Breast epithelium (tissue), 4 donors: ENCODE measurements at places on chromosomes 5 and 9. TPM values are rescaled to one million over a fixed set of nuclear protein-coding genes. Genes with fewer than 3 reads are reported as not detected.

The SKP2 gene
- total RNA-seq = 11.1 TPM

The ADGRV1 gene
- 0.32 TPM for total RNA-seq

The ADRB2 gene
- total RNA-seq = 41.3 TPM

The DNAH5 gene
- 0.48 TPM for total RNA-seq

The RECK gene
- 17.7 TPM for total RNA-seq

DNA sequence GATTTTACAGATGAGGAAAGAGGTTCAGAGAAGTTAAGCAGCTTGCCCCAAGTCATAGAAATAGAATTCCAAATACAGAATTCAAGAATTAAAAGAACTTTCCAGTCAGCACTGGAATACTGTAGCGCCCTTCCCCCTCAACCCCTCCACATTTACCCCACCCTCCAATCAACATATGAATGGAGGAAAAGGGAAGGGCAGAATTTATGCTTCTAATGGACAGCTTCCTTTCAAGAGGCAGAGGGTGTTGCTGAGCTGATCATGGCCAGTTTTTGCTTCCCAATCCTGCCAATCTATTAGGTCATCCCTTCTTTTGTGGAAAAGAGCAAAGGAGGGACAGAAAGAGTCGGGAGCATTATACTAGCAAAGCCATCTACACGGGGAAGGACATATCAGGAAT is 39.1 kb upstream of the ANKRD31 start:
- H3K36me3 ChIP-seq = no peaks in the 10 kb centered on the region
- H3K4me1 ChIP-seq = no peaks in the 10 kb centered on the region
- H3K4me3 ChIP-seq = no peak overlapping the region
- no peak for DNase-seq
- no peak overlapping the region for H3K27ac ChIP-seq

DNA sequence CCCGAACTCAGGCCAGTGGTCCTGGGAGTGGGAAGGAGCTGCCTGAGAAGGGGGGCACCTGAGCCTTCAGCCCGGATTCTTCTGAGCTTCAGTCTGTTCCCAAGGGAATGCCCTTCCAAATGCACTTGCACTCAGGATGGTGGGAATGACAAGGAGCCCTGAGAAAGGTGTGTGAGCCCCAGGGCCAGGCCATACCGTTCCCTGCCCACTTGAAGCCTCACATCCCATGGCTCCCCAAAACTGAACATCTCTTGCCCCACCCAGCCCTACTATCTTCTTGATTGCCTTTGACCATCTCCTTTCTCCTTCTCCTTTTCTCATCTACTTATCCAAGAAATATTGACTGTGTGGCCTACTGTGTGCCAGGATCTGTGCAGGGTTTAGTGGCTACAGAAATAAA is 84.4 kb upstream of the HSPA9 start:
- H3K27ac ChIP-seq = no peak overlapping the region
- H3K4me1 ChIP-seq = peaks cover 8% of the 10 kb centered on the region
- H3K27me3 ChIP-seq = no peaks in the 10 kb centered on the region
- H3K4me3 ChIP-seq = no peak overlapping the region
- DNase-seq = no peak
- H3K36me3 ChIP-seq = no peaks in the 10 kb centered on the region

DNA sequence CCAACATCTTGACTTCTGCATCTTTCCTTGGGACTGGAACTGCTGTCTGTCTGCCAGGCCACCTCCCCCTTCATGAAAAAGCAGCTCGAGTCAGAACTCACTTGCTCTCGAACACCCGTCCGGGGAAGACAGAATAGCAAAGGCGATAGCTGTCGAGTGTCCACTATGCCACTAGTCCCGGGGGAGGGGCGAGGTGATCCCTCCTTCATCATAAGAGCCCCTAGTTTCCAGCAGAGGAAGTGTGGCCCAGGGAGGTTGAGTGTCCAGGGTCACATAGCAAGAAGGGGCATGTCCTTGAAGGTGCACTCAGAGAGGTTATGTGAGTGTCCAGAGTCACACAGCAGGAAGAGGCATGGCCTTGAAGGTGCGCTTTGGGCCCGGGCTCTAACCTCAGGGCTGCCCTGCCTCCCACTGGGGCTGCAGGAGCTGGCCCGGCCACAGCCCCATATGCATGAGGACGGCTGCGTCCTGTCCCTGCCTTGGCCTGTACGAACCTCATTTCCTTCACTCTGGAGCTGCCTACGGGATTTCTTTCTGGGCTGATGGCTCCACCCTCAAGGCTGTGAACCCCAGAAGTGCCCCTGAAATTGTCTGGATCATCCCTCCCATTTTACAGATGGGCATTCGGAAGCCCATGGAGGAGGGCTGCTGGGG is 6.7 kb downstream of the DBH start:
- no peak overlapping the region for H3K4me3 ChIP-seq
- DNase-seq = no peak
- H3K4me1 ChIP-seq = no peaks in the 10 kb centered on the region
- no peaks in the 10 kb centered on the region for H3K36me3 ChIP-seq
- peaks cover 19% of the 10 kb centered on the region for H3K27me3 ChIP-seq
- no peak overlapping the region for H3K27ac ChIP-seq

DNA sequence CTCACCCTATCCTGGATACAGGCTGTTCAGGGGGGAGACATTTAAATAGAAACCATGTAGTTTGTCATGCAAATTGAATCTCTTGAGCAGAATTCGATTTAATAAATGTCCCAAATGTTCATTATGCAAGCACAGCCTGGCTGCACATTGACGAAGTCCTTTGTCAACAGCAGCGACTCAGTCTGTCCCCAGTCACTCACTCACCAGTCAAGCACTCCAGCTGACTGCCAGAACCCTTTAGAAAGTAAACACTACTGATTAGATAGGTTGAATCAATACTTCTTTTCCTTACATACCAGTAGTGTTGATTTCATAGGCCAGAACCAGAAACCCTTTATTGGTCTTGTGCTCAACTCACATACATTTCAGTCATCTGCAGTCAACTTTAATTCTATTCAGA is 27.5 kb downstream of the CDH6 start:
- no peak overlapping the region for H3K4me3 ChIP-seq
- no peaks in the 10 kb centered on the region for H3K27me3 ChIP-seq
- H3K27ac ChIP-seq = no peak overlapping the region
- H3K4me1 ChIP-seq = no peaks in the 10 kb centered on the region

- H3K27me3 ChIP-seq = no peaks in the 10 kb centered on the region
- no peaks in the 10 kb centered on the region for H3K36me3 ChIP-seq
- H3K4me3 ChIP-seq = peak overlapping the region; percentile 35
- no peak for DNase-seq
- no peaks in the 10 kb centered on the region for H3K4me1 ChIP-seq
- peak overlapping the region; percentile 19 for H3K27ac ChIP-seq
Observed at GRCh38 chr9:92963831-92964606, 16.7 kb downstream of the FGD3 start.

DNA sequence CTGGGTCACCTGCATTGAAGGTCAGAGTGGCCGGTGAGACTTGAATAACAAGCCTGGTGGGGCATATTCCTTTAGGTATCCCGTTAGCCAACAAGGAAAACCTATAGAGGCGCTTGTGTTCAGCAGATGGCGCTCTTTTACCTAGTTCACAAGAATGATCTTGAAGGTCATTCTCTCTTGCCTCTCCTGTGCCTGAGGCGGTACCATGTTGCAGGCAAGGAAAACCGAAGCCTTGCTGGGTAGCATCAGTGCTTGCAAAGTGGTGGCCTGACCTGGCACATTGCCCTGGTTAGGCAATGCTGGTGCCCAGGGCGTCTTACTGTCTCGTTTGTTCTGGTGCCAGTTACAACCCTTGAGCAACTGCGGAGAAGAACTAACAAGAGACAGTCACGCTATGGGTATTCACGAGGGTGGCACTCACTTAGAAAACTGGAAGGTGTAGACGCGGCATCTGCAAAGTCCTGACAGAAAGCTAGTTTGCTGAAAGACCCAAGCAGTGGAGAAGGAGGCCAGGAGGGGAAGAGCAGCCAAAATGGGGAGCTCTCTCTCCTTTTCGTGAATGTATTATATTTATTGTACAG is 56.7 kb downstream of the AOPEP start:
- DNase-seq = peak; percentile 92
- no peak overlapping the region for H3K27ac ChIP-seq
- no peaks in the 10 kb centered on the region for H3K4me1 ChIP-seq
- no peaks in the 10 kb centered on the region for H3K27me3 ChIP-seq
- no peaks in the 10 kb centered on the region for H3K36me3 ChIP-seq

- H3K4me3 ChIP-seq = no peak overlapping the region
- no peak for DNase-seq
- no peaks in the 10 kb centered on the region for H3K4me1 ChIP-seq
- H3K27ac ChIP-seq = no peak overlapping the region
- no peaks in the 10 kb centered on the region for H3K27me3 ChIP-seq
Observed at GRCh38 chr9:3857673-3858072, 331.9 kb upstream of the RFX3 start.

- H3K27me3 ChIP-seq = no peaks in the 10 kb centered on the region
- H3K36me3 ChIP-seq = no peaks in the 10 kb centered on the region
- H3K4me3 ChIP-seq = no peak overlapping the region
- H3K4me1 ChIP-seq = no peaks in the 10 kb centered on the region
- DNase-seq = no peak
- no peak overlapping the region for H3K27ac ChIP-seq
Observed at GRCh38 chr5:96220610-96221390, 212.2 kb downstream of the PCSK1 start.

DNA sequence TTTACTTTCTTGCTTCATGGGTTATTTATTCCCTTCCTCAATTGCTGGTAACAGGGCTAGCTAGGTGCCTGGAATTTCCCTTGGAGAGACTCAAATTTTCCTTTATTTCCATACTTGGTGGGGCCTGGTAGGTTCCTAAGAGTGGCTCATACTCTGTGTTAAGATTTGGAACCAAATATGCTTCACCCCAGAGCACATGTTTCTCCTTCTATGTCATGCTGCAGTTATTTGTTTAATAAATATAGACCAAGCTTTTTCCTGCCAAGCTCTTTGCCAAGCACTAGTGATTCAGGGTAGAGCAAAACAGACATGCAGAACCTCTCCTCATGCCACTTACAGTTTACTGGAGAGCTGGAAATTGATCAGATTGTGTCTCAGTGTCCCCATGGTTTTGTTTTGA is 290.3 kb upstream of the SGCD start:
- H3K4me3 ChIP-seq = no peak overlapping the region
- H3K36me3 ChIP-seq = no peaks in the 10 kb centered on the region
- DNase-seq = no peak

GRCh38 chr9:95349091-95350038 is 31.9 kb upstream of the FANCC start:
- no peak overlapping the region for H3K27ac ChIP-seq
- H3K36me3 ChIP-seq = no peaks in the 10 kb centered on the region
- H3K4me3 ChIP-seq = peak overlapping the region; percentile 57
- no peak for DNase-seq
- H3K4me1 ChIP-seq = no peaks in the 10 kb centered on the region

DNA sequence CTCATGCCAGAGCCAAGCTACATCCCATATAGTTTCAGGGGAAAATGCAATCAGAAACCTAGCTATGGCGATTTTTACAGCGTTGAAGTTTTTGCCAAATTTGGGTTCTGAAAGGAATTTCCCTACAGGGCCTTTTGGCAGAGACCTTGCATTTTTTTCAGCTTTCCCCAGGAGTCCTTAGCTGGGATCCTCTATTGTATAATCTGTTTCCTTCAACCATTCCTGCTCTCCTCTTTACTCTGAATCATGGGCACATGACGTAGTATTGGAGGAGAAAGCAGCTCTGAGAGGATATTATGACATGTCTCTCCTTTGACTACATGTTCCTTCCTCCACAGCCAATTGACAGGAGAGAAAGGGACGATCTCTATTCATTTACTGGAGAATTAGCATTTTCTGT is 118.5 kb upstream of the ERCC6L2 start:
- H3K4me1 ChIP-seq = no peaks in the 10 kb centered on the region
- H3K36me3 ChIP-seq = no peaks in the 10 kb centered on the region
- H3K27me3 ChIP-seq = no peaks in the 10 kb centered on the region
- DNase-seq = no peak
- H3K27ac ChIP-seq = peak overlapping the region; percentile 71
- no peak overlapping the region for H3K4me3 ChIP-seq

DNA sequence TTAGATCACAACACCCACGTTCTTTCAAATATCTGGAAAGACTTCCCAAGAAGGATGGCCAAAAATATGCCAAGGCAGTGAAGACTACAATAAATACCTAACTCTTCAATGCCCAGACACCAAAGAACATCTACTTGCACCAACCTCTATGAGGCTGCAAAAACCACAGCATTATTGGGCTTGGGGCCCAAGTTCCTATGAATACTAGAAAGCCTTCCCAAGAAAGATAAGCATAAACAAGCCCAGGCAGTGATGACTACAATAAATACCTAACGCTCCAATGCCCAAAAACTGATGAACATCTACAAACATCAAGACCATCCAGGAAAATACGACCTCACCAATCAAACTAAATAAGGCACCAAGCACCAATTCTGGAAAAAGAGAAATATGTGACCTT is 41.3 kb downstream of the AP3B1 start:
- no peaks in the 10 kb centered on the region for H3K4me1 ChIP-seq
- no peaks in the 10 kb centered on the region for H3K36me3 ChIP-seq
- H3K27me3 ChIP-seq = no peaks in the 10 kb centered on the region
- H3K4me3 ChIP-seq = no peak overlapping the region
- no peak overlapping the region for H3K27ac ChIP-seq

- H3K4me3 ChIP-seq = no peak overlapping the region
- no peaks in the 10 kb centered on the region for H3K36me3 ChIP-seq
- no peaks in the 10 kb centered on the region for H3K27me3 ChIP-seq
- no peak overlapping the region for H3K27ac ChIP-seq
- no peaks in the 10 kb centered on the region for H3K4me1 ChIP-seq
Observed at GRCh38 chr9:99690573-99690972, 131.1 kb upstream of the NR4A3 start.

GRCh38 chr5:178279723-178280438 is 47.3 kb upstream of the PHYKPL start:
- H3K36me3 ChIP-seq = no peaks in the 10 kb centered on the region
- H3K4me1 ChIP-seq = no peaks in the 10 kb centered on the region
- H3K27ac ChIP-seq = no peak overlapping the region
- peak; percentile 88 for DNase-seq

DNA sequence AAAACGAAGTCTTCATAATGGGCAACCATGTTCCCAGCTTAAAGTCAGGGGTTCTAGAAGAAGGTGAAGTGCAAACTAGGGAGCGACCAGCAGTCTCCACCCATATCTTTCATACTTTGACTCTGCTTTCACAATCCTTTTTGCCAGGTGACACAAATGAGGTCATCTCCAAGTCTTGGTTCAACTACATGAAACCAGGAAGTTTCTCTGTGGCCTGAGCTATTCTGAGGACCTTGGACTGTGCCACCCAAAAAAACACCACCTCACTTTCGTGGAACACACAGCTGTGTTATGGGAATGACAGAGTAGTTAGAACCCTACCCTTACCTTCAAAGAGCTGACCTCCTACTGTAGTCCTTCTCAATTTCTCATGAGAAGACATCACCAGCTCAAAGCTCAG is 309.2 kb downstream of the AGTPBP1 start:
- H3K4me3 ChIP-seq = no peak overlapping the region
- no peak for DNase-seq
- H3K36me3 ChIP-seq = no peaks in the 10 kb centered on the region
- no peaks in the 10 kb centered on the region for H3K27me3 ChIP-seq

DNA sequence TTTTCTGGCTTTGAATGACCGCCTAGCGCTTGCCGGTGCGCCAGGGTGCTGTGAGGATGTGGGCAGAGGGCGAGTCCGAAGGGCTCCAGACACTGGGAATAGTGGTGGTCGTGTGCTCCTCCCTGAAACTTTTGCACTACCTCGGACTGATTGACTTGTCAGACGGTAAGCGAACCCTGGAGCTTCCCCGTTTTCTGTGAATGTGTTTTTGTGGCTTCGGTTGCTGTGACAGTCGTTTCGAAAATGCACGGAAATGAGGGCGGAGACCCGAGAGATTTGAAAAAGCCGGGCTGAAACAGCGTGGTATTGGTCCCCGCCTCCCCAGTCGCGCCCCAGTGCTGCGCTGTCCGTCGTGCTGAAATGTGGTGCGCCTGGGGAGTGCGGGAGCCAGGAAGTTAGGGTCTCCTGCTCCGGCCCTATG is 102.5 kb upstream of the GABRP start:
- H3K27ac ChIP-seq = no peak overlapping the region
- no peak overlapping the region for H3K4me3 ChIP-seq
- no peaks in the 10 kb centered on the region for H3K4me1 ChIP-seq
- H3K36me3 ChIP-seq = no peaks in the 10 kb centered on the region
